ENCODE measurements at places on chromosomes 5 and 9.

- H3K4me1 ChIP-seq = peaks cover 12% of the 10 kb centered on the region
- H3K27ac ChIP-seq = peak overlapping the region; percentile 3
Measured at GRCh38 chr9:34380034-34380510, 3.4 kb upstream of the MYORG start.

GRCh38 chr9:75864266-75864665 lies 26.2 kb upstream of the PCSK5 start:
- no peaks in the 10 kb centered on the region for H3K4me1 ChIP-seq
- H3K27me3 ChIP-seq = no peaks in the 10 kb centered on the region
- H3K27ac ChIP-seq = no peak overlapping the region
- H3K36me3 ChIP-seq = no peaks in the 10 kb centered on the region
- DNase-seq = no peak

DNA sequence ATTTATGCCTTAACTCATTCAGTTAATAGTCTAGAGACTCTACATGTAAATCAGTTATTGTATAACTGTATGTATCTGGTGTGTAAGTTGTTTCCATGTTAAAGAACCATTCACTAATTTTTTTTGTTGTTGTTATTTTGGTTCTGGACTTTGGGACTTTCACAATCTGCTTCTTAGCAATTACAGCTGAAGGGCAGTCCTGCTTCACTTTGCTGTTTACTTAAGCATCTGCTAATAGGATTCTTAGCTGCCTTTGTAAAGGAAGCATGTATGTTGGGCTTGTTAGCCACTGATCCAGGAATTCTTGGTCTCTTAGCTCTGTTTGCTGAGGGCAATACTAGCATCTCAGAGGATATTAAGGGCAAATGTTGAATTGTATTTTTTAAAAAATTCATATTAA lies 97.0 kb downstream of the FOCAD start:
- DNase-seq = peak; percentile 34
- no peaks in the 10 kb centered on the region for H3K4me1 ChIP-seq
- H3K4me3 ChIP-seq = no peak overlapping the region
- no peaks in the 10 kb centered on the region for H3K36me3 ChIP-seq
- no peaks in the 10 kb centered on the region for H3K27me3 ChIP-seq

GRCh38 chr9:85392260-85392659 lies 349.5 kb downstream of the AGTPBP1 start:
- peaks cover 26% of the 10 kb centered on the region for H3K4me1 ChIP-seq
- H3K36me3 ChIP-seq = no peaks in the 10 kb centered on the region
- no peaks in the 10 kb centered on the region for H3K27me3 ChIP-seq
- H3K4me3 ChIP-seq = no peak overlapping the region
- DNase-seq = no peak

DNA sequence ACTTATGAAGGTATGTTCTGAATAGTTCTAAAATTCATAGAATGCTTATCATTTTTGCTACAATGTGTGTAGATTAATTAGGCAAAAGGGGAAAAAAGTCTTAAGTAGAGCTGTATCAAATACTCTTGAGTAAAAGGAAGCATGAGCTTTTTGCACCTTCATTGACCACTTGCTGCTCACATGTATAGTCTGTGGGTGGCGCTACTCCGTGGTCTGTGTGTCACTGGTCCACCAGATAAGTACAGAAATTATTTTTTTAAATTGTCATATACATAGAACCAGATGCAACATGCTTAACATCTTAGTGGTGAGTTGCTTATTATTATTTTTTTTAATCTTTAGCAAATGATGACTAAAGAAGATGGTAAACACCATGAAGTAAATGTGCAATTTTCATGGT lies 130.2 kb downstream of the MAN2A1 start:
- H3K4me1 ChIP-seq = no peaks in the 10 kb centered on the region
- H3K36me3 ChIP-seq = peaks cover 1% of the 10 kb centered on the region
- H3K4me3 ChIP-seq = no peak overlapping the region
- H3K27me3 ChIP-seq = no peaks in the 10 kb centered on the region
- no peak for DNase-seq

GRCh38 chr5:61253547-61253946 lies 78.5 kb upstream of the ZSWIM6 start:
- H3K27me3 ChIP-seq = no peaks in the 10 kb centered on the region
- peaks cover 7% of the 10 kb centered on the region for H3K4me1 ChIP-seq
- no peaks in the 10 kb centered on the region for H3K36me3 ChIP-seq
- no peak overlapping the region for H3K4me3 ChIP-seq
- no peak overlapping the region for H3K27ac ChIP-seq
- DNase-seq = no peak

- no peak overlapping the region for H3K4me3 ChIP-seq
- peak; percentile 94 for DNase-seq
- peaks cover 5% of the 10 kb centered on the region for H3K4me1 ChIP-seq
- H3K36me3 ChIP-seq = no peaks in the 10 kb centered on the region
Measured at GRCh38 chr5:10601246-10602030, 37.6 kb downstream of the ANKRD33B start.

DNA sequence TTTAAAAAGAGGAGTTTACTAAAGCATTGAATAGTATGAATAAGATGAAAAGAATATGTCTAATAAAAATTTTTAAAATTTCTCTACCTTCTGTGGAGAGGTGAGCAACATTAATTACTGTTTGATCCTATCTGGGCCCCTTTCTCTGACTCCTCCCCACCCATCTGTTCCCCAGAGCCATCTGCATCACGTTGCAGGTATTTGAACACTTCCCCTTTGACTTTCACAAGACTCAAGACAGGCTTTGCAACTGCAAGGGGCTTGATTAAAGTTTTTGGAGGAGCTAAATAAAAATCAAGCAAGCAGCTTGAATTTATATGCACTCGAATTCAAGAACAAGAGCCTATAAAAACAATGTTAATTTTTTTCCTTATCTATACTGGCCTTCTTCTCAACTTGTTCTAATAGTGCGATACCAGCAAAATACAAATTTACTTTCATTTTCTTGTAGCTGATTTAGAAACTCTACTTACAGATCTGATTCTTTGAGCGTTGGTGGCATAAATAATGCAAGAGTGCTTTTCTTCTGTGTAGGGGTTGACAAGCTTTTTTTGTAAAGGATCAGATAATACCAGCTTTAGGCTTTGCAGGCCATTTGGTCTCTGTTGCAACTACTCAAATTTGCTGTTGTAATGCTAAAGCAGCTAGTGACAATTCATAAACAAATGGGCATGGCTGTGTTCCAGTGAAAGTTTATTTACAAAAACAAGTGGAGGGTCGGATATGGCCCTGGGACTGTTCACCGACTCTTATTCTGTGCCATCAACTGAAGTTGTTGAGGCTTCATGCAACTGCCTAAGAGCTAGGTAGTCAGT lies 21.2 kb downstream of the TXNDC8 start:
- H3K4me3 ChIP-seq = no peak overlapping the region
- peak; percentile 70 for DNase-seq
- no peaks in the 10 kb centered on the region for H3K36me3 ChIP-seq
- peaks cover 4% of the 10 kb centered on the region for H3K4me1 ChIP-seq
- H3K27ac ChIP-seq = no peak overlapping the region

GRCh38 chr9:131277910-131278701 lies 1.8 kb upstream of the FAM78A start:
- H3K27ac ChIP-seq = no peak overlapping the region
- peaks cover 7% of the 10 kb centered on the region for H3K4me1 ChIP-seq
- H3K4me3 ChIP-seq = peak overlapping the region; percentile 51
- H3K36me3 ChIP-seq = no peaks in the 10 kb centered on the region

DNA sequence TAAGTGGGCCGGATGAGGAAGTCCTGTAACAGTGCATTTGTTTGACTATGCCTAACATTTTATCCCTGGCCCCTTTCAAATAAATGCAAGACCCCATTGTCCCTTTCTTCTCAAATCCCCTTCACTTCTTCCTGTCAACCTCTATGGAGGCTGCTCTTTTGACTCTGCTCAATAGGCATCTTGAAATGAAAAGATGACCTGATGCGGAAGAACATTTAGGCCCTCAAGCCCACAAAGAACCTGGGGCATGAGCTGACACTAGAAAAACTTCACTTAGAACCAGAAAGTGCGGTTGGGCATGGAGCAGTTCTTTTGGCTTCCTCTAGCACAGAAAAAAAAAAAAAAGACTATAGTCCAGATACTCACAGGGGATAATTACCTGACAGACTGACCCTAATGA lies 1434.7 kb upstream of the WWC1 start:
- H3K27ac ChIP-seq = no peak overlapping the region
- no peak overlapping the region for H3K4me3 ChIP-seq
- H3K27me3 ChIP-seq = no peaks in the 10 kb centered on the region
- DNase-seq = no peak

GRCh38 chr5:113204525-113205161 lies 228.0 kb downstream of the DCP2 start:
- H3K4me3 ChIP-seq = no peak overlapping the region
- peaks cover 18% of the 10 kb centered on the region for H3K4me1 ChIP-seq
- H3K27me3 ChIP-seq = no peaks in the 10 kb centered on the region
- peak; percentile 87 for DNase-seq

DNA sequence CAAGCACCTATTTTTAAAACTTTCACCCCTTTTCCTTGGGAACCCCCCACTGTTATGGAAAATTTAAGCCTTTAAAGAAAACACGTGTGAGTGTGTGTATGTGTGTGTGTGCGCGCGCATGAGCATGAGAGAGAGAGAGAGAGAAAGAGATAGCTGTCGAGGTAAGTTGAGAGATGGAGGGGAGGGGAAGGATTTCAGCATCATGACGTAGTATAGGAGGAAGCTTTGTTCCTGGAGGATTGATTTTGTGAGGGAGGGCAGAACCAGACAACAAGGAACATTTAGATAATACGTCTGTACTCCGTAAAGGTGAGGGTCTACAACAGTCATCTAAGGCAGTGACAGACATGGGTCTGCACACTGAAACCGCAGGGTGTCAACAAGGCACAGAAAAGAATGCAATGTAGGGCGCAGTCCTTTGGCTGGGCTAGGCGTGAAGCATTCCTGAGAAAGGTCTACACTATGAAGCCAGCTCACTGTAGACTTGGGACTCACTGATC lies 227.7 kb downstream of the SMARCA2 start:
- peak; percentile 25 for DNase-seq
- no peaks in the 10 kb centered on the region for H3K36me3 ChIP-seq

DNA sequence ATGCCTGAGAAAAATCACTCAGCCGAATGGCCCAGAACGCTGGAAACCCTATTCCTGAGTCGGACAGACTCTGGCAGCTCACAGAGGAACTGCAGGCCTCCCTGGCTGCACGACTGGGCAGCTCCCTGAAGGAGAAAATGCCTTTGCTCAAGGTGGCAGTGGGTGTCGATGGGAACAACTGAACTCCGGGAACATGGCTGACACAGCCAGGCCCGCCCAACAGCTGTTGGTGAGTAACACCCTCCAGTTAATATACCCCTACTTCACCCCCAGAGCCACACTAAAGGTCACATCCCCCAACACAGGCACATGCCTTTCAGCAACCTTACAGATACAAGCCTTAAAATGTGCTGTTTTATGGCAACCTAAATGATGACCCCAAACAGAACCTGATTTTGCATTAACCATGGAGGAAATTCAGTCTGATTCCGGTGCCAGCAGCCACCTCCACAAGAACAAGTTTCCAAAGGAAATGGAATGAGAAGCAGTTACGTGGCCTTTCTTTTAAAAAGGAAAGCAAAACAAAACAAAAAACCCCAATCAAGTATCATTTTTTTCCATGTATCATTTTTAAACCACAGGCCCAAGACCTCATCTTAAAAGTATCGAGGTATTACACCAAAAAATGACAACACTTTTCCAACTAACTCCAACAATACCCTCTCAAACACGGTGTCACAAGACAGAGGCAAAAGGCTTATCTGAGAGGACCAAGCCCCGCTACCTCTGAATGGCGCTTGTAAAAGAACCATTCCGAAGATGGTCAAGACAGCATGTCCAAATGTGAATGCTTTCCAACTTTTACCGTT lies 3.1 kb downstream of the KLF9 start:
- no peaks in the 10 kb centered on the region for H3K36me3 ChIP-seq
- H3K27ac ChIP-seq = peak overlapping the region; percentile 100

DNA sequence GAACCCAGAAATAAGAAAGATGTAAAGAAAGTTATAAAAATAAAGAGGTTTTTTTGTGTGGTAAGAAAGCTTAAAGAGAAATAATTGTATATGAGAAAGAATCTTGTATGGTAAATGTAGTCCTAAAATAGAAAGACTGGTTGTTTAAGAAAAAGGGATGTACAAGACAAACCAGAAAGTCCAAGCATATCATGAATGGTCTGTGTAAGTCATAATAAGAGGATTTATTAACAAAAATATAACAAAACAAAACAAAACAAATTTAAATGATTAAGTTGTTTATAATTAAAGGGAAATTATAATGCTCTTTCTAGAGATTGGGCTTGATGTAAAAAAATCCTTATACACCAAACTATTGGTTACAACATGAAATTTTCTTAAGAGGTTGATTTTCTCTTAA lies 590.4 kb upstream of the PTGER4 start:
- H3K36me3 ChIP-seq = no peaks in the 10 kb centered on the region
- no peaks in the 10 kb centered on the region for H3K27me3 ChIP-seq
- no peak for DNase-seq
- H3K4me1 ChIP-seq = no peaks in the 10 kb centered on the region

DNA sequence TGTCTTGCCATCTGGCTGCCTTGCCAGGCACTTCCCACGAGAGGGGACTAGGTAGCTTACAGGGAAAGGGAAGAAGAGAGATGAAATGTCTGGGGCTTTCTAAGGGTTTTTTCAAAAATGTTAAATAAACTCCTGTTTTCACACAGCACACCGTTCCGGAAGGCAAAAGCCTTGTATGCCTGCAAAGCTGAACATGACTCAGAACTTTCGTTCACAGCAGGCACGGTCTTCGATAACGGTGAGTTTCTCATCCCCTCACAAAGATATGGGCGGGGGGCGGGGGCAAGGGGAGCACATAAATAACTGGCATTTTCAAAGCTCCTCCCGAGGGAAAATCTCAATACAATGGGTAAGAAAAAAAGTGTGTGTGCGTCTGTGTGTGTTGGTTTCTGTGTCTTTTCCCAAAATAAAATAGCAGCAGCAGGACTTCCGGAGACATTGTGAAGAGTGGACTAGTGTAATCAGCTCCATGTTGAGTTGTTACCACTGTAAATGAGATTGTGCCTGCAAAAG lies 189.6 kb downstream of the NR3C1 start:
- no peak overlapping the region for H3K27ac ChIP-seq
- H3K36me3 ChIP-seq = peaks cover 10% of the 10 kb centered on the region
- H3K4me1 ChIP-seq = peaks cover 7% of the 10 kb centered on the region
- no peaks in the 10 kb centered on the region for H3K27me3 ChIP-seq
- no peak overlapping the region for H3K4me3 ChIP-seq

DNA sequence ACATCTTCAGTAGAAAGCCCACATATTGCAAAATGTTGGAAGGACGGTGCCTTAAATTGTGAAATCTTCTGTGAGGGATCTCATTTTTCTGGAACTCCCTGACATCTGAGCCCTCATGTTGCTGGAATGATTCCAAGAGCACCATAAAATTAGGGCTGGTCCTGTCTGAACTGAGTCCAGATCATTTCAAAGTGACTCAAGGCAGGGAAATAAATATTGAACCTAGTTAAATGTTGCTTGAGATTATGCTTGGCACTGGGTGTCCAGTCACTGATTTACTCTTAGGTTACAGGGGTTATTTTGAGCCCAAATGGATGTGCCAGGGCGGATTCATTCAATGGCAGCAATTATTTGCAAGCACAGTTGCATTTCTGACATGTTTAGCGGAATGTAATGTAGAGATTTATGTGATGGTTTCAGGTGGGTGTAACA lies 437.0 kb downstream of the PIK3R1 start:
- H3K27me3 ChIP-seq = no peaks in the 10 kb centered on the region
- H3K4me3 ChIP-seq = no peak overlapping the region
- no peak overlapping the region for H3K27ac ChIP-seq
- peak; percentile 79 for DNase-seq
- no peaks in the 10 kb centered on the region for H3K36me3 ChIP-seq

- no peak for DNase-seq
- no peaks in the 10 kb centered on the region for H3K27me3 ChIP-seq
- H3K4me1 ChIP-seq = no peaks in the 10 kb centered on the region
- H3K27ac ChIP-seq = no peak overlapping the region
- no peaks in the 10 kb centered on the region for H3K36me3 ChIP-seq
Measured at GRCh38 chr5:2896371-2897275, 145.1 kb upstream of the IRX2 start.
